ENCODE measurements at places on chromosomes 16 and 17.
A peak's percentile ranks its signal among the peaks of the same experiment; 100 is the strongest.

DNA sequence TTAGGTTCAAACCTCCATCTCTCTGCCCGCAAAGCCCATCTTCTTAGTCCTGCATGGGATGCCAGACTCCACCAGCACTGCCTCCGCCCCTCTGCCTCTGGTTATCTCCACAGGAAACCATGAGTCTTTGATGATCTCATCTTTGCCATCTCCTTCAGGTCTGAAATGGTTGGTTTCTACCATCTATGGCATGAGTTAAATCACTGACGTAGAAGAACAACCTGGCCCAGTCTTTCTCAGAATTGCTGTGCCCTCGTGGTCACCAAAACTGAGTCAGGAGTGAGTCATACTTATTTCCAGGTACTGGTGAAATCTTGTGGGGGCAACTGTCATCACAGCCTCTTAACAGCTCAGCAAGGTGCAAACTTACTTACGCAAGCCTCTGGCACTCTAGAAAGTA, 468.7 kb upstream of the C16orf82 start:
- DNase-seq, result peak; percentile 76

GRCh38 chr17:3796822-3797170, 4.2 kb downstream of the ITGAE start:
- DNase-seq, result no peak

- peak; percentile 88 for DNase-seq
Observed at GRCh38 chr17:8941520-8941919, 24.0 kb downstream of the PIK3R5 start.

DNA sequence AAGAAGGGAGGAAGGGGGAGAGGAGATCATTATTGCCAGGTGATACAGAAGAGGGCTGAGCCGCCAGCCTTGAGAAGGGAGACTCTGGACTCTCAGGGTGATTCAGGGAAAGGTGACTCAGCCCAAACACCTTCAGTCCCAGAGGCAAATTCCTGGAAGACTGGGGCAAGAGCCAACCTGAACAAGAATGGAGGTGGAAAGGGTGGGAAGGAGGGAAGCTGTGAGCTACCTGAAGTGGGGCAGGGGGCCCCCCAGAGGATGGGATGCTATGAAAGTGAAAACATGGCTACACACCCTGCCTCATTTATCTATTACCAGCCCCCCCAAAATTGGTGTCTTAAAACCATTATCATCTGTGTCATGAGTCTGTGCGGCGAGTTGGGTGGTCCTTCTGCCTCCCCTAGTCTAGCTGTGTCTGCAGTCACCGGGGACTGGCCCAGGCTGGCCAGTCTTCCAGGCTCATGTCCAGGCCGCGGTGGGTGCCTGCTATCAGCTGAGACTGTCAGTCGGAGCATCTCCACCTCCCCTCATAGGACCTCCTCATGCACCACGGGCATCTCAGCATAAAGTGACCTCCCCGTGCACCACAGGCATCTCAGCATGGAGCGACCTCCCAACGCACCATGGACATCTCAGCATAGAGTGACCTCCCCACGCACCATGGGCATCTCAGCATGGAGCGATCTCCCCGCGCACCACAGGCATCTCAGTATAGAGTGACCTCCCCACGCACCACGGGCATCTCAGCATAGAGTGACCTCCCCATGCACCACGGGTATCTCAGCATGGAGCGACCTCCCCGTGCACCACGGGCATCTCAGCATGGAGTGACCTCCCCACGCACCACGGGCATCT, 3.2 kb upstream of the SLC47A2 start:
- no peak for DNase-seq

DNA sequence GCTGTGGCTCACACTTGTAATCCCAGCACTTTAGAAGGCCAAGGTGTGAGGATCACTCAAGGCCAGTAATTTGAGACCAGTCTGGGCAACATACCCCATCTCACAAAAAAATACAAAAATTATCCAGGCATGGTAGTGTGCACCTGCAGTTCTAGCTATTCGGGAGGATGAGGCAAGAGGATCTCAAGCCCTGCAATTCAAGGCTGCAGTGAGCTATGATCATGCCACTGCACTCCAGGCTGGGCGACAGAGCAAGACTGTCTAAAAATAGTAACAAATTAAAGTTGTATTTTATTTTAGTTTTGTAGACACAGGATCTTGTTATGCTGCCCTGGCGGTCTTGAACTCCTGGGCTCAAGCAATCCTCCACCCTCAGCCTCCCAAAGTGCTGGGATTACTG, 18.2 kb downstream of the USP31 start:
- DNase-seq, result no peak

- no peak for DNase-seq
Observed at GRCh38 chr16:80725566-80726162, 78.7 kb downstream of the CDYL2 start.

GRCh38 chr16:83968306-83968851, 335 bp downstream of the NECAB2 start:
- no peak for DNase-seq

All from activated CD8-positive, alpha-beta memory T cell treated with anti-CD3 and anti-CD28 coated beads for 24 hours (primary cell).